ENCODE measurements at places on chromosomes 2 and 18.

- DNase-seq: no peak
Observed at GRCh38 chr2:142930835-142931398, 53.5 kb downstream of the KYNU start.

DNA sequence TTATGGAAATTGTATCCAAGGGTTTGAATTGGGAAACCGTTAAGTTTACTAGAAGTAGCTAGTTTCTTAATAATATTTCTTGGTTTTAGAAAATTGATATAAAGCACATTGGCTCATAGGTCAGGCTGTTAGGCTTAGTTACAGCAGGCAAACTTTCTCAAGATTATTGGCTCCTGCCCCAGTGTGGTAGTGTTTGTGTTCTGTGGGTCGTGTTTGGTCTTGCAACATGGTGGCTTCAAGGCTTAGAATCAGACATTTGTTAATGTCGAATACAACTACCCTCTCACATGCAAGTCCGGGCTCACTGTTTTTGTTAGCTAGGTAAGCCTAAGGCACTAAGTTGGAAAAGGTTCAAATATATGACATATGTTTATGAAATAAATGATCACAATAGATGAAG, 19.6 kb downstream of the CERS6 start:
- no peak for DNase-seq

GRCh38 chr2:68737711-68738110, 3.1 kb downstream of the ARHGAP25 start:
- DNase-seq: no peak

DNA sequence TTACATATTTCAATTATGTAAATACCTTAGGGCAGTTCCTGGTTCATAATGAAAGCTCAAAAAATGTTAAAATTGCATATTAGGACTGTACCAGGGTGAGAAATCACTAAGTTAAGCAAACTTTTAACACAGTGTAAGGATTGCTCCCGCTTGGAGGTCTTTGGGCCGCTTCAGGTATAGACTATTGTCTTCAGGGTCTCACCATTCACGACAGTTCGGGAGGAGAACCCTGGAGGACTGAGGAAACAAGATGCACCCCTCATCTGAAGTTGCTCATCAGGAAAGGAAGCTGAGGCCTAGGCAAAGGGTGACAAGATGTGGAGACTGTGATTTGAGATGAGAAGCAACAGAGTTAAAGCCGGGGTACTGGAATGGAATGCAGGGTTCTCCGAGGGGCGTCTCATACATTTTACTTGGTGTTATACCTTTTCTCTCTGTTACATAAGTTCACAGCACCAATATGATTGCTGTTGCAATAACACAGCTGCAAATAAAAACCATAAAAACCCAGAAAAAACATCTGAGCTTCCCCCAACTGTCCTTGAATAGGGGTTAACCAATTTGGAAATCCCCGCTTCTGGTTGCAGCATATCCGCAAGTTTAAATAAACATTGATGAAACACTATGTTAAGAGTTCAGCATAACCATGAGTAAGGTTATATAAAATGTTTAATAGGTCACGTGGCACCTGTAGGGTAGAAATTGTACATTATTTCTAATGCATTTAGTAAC, 40.1 kb downstream of the FBXO48 start:
- DNase-seq: no peak

GRCh38 chr18:59024829-59025228, 114.9 kb upstream of the SEC11C start:
- no peak for DNase-seq

GRCh38 chr2:233450864-233451575, 96.7 kb downstream of the DGKD start:
- no peak for DNase-seq

DNA sequence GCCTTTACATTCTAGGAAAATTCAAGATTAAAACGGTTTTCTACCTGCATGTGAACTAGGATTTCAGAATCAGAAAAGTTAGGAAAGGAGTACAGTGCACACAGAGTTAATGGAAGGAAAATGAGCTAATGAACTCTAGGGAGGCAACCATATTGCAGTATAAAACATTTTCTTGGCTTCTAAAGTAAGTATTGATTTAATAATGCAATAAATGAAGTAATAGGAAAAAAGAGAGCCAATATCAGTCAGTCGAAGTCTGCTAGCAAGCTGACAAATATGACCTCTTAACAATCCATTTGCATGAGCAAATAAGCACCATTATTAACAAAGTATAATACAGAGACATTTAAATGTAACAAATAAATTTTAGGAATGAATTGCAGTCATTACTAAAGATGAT, 80.2 kb upstream of the COL3A1 start:
- DNase-seq: no peak

DNA sequence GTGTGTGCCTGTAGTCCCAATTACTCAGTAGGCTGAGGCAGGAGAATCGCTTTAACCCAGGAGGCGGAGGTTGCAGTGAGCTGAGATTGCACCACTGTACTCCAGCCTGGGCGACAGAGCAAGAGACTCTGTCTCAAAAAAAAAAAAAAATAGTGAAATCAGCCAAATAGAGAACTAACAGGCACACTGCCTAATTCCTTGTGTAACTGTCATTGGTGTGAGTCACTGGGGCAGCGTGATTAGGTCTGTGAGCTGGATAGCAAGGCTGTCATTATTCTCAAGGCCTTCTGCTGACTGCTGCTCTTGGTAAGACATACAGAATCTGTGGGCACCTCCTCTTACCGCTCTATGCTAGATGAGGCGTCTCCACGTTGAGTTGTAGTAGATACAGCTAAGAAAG, 270.3 kb downstream of the NEDD4L start:
- no peak for DNase-seq

- no peak for DNase-seq
Observed at GRCh38 chr2:46025081-46025480, 272.1 kb upstream of the EPAS1 start.

DNA sequence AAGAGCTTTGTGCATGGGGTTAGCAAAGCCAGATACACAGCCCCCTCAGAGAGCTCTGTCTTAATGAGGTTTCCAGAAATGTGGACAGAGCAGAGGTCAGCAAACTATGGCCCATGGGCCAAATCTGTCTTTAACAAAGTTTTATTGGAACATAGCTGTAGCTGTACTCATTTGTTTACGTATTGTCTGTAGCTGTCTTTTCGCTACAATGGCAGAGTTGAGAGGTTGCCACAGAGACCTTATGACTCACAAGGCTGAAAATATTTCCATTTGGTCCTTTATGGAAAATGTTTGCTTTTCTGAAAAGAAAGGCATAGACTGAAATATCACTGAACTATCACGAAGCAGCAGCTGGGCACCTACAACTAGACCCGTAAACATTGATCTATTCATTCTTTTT, 841.8 kb downstream of the SLC4A3 start:
- no peak for DNase-seq

GRCh38 chr2:56314371-56314770, 130.6 kb downstream of the CCDC85A start:
- DNase-seq: no peak

- DNase-seq: no peak
Observed at GRCh38 chr2:147049957-147050356, 794.9 kb upstream of the ACVR2A start.

DNA sequence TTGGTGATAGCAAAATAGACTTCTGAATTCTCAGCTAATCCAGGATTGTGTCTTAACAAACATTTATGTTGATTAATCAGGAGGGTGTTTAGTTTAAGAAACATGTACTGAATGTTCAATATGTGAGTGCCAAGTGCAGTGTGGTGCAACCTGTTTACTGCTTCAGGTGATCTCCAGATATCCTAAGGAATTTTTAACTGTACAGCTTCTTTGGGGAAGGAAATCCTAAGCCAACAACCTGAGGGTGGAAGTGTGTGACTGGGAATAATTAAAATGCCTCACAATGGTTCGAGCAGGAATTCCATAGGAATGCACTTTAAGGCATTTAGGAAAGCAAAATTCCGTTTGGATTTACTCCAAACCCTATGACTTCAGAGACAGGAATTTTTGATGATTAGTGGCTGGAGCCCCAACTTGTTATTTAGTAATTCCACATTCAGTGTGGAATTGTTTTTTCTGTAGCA, 16.4 kb downstream of the CRIM1 start:
- DNase-seq: no peak

- no peak for DNase-seq
Observed at GRCh38 chr2:186590350-186590758, 498 bp downstream of the ITGAV start.

- DNase-seq: no peak
Observed at GRCh38 chr2:105645938-105646773, 98.6 kb upstream of the NCK2 start.

GRCh38 chr2:159890551-159891266, 92.7 kb upstream of the CD302 start:
- DNase-seq: no peak

- DNase-seq: no peak
Observed at GRCh38 chr18:48599391-48599790, 60.6 kb downstream of the CTIF start.

GRCh38 chr2:8644605-8645175, 37.2 kb upstream of the ID2 start:
- DNase-seq: no peak

- no peak for DNase-seq
Observed at GRCh38 chr2:196314780-196315179, 143.4 kb upstream of the STK17B start.

- no peak for DNase-seq
Observed at GRCh38 chr2:97951155-97951680, 44.5 kb downstream of the TMEM131 start.

DNA sequence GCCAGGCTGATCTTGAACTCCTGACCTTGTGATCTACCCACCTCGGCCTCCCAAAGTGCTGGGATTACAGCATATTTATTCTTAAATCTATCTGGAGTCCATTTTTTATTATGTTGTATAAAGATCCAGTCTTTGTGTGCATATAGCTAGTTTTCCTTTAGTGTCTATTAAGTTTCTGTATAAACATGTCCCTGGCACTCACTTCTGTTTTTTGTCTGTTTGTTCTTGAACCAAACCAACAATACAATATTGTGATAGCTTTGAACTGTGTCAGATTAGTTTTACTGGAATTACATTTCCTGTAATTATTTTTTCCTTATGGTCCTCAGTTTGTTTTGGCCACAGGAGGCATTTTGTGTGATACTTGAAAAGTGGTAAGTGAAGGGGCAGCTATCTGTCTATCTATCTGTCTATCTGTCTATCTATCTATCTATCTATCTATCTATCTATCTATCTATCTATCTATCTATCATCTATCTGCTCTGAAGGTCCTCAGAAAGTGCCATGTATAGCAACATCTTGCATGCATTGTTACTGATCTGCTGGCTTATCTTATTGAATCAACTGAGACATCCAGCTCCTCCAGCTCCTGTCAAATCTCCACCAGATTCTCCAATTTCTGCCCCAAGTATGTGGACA, 70.9 kb upstream of the ACVR1 start:
- DNase-seq: no peak

DNA sequence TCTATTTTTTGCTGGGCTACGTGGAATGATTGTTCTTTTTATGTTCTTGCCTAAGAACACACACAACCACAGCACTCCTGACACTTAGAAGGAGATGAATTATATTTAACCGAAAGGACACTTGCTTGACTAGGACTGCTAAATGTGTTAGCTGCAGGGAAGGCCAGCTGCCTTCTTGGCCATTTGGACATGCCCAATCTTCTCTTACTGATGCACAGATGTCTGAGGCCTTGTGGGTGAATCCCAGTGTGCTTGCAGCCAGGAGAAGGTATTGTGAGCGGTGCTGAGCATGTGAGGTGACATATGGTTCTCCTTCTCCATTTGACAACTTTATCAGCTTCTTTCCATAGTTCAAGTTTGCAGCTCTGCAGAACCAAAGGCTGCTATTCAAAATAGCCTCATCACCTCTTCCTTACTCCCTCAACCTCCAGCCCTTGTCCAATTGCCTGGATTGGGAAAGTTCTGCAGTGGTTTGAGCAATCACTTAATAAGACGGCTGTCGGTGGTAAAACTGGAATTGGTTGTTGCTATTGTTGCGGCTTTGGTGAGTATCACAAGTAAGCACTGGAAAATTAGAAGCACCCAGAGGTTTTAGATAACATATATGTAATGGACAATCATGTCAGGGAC, 1113.3 kb downstream of the TSN start:
- no peak for DNase-seq

GRCh38 chr2:2579814-2580213, 248.7 kb upstream of the MYT1L start:
- no peak for DNase-seq

DNA sequence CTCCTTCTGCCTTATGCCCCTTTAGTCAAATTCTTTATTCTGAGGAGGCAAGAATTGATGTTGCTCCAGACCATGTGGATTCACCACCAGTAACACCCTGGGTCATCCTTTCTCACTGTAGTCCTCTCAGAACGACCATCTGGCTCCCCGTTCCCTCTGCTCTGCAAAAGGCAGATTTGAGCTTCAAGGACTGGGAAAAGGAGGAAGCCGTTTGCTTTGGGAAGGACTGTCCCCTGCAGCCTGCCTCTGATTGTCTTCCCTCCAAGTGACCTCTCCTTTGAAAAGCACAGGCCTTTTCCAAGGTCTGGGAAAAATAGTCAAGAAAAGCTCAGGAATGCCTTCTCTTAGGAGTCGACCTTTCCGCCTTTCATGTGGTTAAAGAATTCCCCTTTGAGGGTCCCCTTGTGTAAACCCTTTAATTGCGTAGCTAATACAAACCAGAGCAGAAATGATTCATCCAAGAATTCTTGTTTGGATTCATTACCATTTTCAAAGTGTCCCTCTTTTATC, 130.1 kb upstream of the COPS8 start:
- DNase-seq: no peak

- DNase-seq: no peak
Observed at GRCh38 chr18:79252904-79253633, 142.7 kb upstream of the NFATC1 start.

DNA sequence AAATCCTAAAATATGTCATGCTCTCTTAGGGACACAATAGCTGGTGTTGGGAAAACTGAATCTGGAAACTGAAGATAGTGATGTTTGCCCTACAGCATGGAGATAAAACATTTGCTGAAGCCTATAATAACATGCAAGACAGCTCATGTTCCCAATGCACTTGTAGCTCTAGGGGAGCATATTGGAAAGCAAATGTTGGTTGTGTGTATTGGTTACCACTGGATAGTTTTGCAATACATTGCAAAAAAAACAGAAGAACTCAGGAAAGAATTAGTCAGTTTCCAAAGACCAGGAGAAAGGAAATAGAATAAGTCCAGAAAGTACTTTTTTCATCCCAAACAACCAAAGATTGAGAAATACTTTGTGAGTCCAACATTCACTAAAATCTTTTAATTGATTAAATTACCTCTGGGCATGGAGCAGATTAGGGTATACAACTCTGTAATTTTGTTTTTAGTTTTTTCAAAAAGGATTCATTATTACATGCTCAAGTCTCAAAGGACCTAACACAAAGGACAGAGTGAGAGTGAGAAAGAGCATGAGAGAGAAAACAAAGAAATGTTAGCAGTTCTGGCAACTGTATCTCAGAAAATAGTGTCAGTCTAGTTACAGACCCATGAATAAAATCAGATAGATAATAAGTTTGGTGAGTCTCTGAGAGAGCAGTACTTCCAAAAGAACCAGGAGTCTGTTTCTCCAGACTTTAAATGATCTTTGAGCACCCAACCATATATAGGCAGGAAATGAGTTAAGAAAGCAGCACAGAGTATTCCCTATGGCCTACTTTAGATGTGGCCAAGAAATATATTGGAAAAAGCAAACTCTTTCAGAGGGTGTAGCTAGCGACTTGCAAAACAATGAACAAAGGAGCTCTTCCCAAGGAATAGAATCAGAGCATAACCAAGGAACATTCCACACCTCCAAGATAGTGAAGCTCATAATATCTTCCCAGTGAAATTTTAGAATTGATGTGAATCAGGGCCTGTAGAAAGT, 36.6 kb upstream of the COL3A1 start:
- no peak for DNase-seq

GRCh38 chr2:150705767-150706166, 218.3 kb upstream of the RND3 start:
- DNase-seq: no peak

- DNase-seq: no peak
Observed at GRCh38 chr18:54812885-54813284, 15.4 kb upstream of the RAB27B start.
